Brain microvascular endothelial cell (primary cell): ENCODE measurements at places on chromosomes 7 and 10.

GRCh38 chr10:93152136-93152535, 78.4 kb downstream of the CYP26A1 start:
- DNase-seq, result peak; percentile 9

- no peak for DNase-seq
Measured at GRCh38 chr10:3056280-3057037, 10.9 kb upstream of the PFKP start.

DNA sequence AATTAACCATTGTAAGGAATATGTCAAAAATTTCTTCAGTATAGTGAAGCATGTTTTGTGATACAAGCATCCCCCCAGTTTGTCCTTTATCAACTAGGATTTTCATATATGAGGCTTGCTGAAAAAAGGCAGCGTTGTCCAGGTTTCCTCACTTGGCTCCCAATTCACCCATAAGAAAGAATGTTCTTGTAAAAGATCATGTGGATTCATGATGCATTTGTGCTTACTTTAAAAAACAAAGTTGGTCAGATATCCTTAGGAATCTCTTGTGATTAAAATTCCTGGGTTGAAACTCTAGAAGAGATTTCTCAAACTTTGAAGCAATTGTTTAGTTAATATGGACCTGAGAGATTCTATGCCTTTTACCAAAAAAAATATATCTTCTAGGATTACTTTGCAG, 181.8 kb downstream of the KIAA1217 start:
- DNase-seq, result no peak

GRCh38 chr10:71134732-71135211, 77.6 kb upstream of the UNC5B start:
- DNase-seq, result no peak

DNA sequence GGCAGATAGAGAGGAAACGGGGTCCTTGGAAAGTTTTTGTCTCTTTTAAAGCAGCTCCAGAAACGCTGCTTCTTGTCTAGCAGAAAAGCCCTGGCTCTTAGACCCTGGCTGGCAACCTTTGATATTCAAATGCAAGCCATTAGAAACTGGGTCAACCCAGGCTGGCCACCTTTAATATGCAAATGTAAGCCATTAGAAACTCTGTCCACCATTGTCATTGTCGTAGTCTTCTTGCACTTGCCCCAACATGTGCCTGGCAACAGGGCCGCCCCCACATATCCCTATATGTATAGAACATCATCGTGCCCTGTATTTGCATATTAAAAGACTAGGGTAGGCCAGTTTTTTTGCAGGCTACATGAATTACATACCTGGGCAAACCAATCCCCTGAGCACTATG, 621.3 kb upstream of the DPP6 start:
- DNase-seq, result no peak

DNA sequence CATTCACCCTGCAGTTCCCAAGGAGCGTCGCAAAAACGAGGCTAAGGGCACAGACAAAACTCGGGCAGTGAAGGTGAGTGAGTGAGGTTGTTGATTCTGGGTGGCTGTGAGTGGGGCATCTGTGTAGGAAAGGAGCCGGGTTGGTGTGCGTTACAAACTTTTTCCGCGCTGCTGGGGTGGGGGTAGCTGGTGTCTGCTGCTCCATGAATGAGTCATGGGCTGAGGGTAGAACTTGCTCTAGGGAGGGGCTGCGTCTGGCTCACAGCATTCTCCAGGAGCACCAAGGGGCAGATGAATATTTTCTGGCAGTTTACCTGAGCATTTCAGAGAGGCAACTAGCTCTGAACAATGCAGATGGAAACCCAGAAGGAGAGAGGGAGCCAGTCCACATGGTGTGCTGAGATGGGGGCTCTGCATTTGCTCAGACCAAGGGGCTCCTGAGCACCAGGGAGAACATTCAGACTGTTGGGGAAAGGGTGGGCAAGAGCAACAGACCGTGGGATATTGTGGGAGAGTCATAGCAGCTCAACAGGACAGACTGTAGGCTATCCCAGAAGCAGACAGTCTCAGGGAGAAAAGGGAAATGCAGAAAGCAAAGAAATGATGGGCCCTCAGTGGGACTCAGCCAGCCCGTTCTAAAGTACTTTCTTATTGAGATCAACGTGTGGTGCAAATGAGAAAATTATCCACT, 18.8 kb downstream of the NOBOX start:
- peak; percentile 52 for DNase-seq

- peak; percentile 70 for DNase-seq
Measured at GRCh38 chr10:65611592-65611991, 1314.2 kb upstream of the LRRTM3 start.

DNA sequence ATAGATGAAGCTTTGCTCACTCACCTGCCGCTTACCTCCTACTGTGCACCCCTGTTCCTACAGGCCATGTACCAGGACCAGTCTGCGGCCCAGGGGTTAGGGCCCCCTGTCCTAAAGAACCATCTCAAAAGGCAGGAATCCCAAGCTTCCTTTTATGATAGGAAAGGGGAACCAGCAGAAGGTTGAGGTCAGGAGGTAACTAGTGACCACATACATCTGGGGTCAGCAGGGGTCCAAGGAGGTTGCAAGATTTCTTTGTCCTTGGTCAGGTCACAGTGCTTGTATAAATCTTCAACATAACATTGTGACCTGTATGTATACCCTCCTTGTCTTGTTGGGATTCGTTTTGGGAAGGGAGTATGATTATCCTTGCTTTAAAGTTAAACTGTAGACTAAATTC, 73.8 kb downstream of the OAT start:
- DNase-seq, result no peak

DNA sequence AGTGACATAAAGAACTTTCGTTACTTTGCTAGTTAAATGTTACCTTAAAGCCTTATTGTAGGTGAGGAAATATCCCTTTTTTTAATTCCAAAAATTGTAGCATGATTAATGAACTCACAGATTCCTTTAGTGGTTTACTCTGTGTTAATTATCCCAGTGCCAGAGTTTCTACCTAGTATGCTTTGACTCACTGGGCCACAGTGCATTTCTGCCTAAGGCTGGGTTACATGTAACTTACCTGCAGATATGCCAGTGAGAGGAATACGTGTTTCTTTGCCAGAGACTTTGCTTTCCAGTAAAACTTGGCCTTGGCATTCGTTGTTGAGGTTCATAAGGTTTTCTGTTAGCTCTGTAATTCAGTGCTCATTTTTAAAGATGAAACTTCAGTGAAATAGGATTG, 380.8 kb upstream of the LRGUK start:
- DNase-seq, result no peak
